M059J (cell line): ENCODE measurements at places on chromosomes 7 and 10.

DNA sequence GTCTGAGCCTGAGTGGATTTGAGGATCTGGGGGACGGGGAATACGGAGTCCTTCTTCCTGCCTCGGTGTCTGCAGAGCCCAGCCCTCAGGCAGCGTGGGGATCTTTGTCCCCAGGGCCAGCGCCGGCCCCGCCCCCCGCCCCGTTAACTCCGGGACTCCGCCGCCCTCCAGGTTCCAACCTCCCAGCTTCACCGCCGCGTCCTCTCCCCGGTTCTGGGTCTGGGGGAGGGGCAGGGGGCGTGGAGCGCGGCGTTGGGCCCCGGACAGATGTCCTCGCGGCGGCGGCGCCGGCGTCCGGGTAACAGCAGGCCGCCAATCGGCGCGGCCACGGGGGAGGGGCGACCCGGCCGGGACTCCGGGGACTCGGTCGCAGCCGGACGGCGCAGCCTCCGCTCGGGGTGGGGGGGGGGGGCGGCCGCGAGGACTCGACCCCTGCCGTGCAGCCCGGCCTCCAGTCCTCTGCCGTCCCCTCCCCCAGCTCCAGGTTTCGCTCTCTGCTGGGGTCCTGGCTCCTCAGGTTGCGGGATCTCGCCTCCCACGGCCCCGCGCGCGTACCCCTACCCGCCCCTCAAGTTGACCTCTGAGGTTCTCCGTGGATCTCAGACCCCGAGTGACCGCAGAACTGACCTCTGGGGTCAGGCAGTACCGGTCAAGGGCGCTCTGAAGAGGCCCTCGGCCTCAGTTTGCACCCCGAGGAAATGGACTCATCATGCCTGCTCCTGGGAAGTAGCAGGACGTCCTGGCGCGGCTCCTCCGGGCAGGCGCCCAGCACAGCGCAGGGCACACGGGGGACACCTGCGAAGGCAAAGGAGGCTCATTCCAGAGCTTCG lies 2.3 kb upstream of the ELFN1 start:
- DNase-seq = no peak

GRCh38 chr7:141686670-141687069 lies 15.3 kb downstream of the DENND11 start:
- DNase-seq = no peak

DNA sequence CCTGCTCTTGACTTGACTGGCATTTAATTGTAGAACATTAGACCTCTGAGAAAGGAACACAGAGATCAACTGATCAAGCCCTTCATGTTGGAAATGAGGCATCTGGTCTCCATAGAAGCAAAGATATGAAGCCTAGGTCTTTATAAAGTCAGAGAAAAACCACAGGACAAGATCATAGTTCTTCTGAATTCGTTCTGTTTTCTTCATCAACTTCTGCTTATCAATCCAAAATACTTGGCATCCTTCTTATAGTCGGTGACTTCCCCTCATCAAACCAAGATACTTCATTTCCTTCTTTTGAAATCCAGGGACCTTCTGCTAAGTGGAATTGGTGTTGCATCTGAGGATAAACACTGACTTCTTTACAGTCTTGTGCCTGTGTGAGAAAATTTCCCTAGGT lies 77.1 kb upstream of the PRKCQ start:
- no peak for DNase-seq

- DNase-seq = no peak
Observed at GRCh38 chr10:126115886-126116285, 219.5 kb downstream of the FANK1 start.

- DNase-seq = peak; percentile 63
Observed at GRCh38 chr7:23377134-23377533, 78.0 kb downstream of the MALSU1 start.

GRCh38 chr7:81430150-81430549 lies 339.7 kb downstream of the HGF start:
- DNase-seq = no peak

DNA sequence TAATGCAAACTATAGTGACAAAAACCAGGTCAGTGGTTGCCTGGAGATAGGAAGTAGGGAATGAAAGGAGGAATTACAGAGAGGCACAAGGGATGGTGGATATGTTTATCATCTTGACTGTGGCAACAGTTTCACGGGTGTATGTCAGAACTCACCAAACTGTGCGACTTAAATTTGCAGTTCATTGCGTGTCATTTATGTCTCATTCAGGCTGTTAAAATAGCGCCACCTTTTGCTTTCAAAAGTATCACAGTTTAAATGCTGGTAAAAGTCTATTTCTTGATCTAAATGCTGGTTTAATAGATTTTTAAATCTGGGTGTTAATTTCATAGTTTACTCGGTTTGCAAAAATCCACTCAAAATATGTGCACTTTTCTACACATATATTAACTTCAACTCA lies 51.0 kb downstream of the PTTG1IP2 start:
- peak; percentile 19 for DNase-seq

GRCh38 chr10:124685261-124685660 lies 58.9 kb downstream of the FAM53B start:
- no peak for DNase-seq

GRCh38 chr10:116403740-116404250 lies 23.9 kb upstream of the PNLIPRP3 start:
- no peak for DNase-seq

DNA sequence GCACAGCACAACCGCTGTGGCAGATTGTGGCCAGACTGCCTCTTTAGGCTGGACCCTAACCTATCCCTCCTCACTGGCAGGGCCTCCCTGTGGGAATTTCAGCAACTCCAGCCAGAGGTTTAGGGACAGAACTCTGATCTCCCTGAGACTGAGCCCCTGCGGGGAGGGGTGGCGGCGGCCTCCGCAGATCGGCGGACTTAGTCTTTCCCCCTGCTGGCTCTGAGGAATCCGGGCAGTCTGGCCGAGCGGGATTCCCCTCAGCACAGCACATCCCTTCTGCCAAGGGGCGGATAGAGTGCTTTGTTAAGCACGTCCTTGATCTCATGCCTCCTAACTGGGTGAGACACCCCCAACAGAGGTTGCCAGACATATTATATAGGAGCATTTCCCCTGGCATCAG lies 224.2 kb upstream of the NPY start:
- DNase-seq = no peak

DNA sequence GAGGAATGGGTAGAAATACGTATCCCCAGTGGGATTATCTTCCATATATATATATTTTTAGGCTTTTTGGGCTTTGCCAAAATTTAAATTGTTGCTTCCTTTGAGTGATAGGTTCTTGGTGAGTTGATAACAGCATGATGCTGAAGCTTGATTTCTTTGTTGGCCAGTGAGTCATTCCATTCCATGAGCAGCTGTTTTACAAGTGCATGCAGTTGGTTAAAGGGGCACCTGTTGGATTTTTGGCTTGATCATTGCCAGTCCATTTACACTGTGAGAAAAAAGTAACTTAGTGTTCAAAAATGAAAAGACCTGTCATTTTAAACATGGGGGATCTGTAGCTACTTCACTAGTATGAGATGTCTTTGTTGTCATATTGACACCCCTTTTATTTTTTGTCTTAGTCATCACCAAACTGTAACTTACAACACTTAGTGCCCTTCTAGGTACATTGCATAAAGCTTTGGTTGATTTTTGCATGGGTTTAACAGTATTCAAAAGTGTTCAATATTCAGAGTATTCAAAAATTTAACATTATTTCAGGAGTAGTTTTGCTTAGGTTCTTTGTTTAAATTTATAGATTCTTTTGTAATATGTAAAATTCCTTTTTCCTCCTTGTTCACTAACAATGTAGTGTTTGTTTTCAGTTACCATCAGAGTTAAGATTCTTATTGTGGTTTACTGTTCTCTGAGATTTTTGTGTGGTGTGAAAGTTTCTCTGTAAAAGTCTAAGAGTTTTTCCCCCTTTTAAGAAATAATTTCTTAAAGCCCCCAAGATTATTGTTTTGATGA lies 8.8 kb downstream of the AKAP9 start:
- DNase-seq = peak; percentile 67

- no peak for DNase-seq
Observed at GRCh38 chr10:1550616-1551015, 186.7 kb downstream of the ADARB2 start.

GRCh38 chr10:100806356-100806645 lies 60.9 kb downstream of the PAX2 start:
- DNase-seq = no peak

DNA sequence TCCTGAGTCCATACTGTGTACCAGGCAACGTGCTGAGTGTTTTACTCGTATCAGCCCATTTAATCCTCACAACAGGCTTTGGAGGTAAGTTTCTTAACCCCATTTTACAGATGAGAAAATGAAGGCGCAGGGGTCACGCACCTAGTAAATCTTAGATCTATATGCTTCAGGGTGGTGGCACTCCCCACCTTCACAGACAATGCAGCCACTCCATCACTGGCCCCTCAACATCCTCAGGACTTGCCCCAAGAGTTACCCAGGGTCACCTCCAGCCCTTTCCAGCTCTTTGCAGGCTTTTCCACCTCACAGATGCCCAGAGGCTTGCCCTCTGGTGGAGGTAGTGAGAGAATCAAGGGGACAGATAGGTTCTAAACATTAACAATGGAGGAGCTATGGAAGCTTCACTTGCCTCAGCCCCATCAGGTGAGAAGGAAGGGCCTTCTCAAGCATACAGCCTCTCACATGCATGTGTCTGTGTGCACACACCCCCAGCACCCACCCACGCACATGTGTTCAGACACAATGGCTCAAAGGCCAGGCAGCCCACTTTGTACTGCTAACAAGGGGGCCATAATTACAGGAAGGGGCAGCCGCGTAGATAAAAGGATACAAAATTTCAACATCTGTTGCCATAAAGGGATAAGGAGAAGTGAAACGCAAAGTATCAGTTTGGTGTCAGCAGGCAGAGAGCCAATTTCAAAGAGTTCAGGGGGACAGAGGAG lies 29.1 kb downstream of the DPCD start:
- DNase-seq = no peak

DNA sequence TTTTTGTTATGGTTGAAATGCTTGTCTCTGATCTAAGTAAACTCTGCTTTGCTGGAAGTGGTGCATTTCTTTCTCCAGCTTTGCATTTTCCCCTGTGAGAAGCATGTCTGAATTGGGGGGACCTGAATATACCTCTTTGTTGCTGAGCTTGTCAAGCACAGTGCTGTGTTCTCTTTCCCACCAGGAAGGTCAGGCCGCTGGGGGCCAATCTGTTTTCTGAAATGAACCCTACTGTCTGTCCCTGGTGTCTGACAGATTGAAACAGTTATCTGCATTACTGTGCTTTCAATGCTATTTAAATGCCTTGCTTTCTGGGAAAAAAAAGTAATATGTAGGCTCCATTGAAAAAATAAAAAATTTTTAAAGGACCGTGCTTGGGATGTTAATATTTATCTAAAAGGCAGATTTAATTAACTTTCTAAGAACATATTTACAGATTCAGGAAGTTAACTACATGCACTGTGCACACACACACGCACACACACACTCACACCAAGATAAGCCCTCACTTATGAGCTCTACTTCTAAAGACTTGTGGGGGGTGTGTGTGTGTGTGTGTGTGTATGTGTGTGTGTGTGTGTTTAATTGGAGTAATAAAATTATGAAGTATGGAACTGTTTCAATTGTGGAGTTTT lies 127.0 kb upstream of the FZD1 start:
- DNase-seq = no peak

DNA sequence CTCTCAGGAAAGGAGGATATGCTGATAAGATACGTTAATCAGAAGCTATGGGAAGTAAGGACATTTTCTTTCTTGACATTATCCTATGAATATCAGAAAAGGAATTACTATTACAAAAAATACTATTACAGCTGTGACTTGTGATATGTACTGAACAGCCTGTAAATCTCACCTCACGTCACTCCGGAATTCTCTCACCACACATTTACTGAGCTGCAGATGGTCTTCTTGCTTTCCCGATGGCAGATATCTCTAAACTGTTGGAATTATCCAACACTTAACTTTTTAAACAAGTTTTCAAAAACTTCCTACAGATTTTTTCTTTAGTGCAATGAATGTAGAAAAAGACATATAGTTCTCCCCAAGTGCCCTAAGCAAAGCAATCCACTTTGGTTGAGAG lies 313.4 kb downstream of the GPR37 start:
- no peak for DNase-seq

- no peak for DNase-seq
Observed at GRCh38 chr10:61814160-61814559, 87.3 kb upstream of the ARID5B start.

- peak; percentile 46 for DNase-seq
Observed at GRCh38 chr10:112721080-112721698, 228.9 kb upstream of the TCF7L2 start.

GRCh38 chr7:2722591-2722990 lies 34.6 kb downstream of the AMZ1 start:
- DNase-seq = no peak

- DNase-seq = peak; percentile 23
Observed at GRCh38 chr10:95516774-95517373, 44.3 kb downstream of the SORBS1 start.

DNA sequence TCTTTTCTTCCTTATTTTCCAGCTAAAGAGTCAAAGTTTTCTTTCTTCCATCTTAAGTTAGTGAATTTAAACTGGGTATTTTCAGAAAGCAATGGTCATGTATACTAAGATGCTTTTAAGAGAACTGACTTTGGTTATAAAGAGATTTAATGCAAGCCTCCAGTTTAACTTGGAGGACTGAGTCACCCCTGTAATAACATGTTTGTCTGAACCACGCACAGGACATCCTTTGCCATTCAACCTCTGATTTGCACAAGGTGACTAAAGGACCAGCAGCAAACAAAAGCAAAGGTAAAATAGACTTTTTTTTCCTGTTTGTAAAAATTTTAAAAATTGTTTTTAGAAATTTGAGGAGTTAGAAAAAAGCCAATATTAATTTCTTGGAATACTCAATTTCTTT lies 2.9 kb downstream of the HYAL4 start:
- DNase-seq = no peak

GRCh38 chr10:78166261-78166660 lies 132.6 kb downstream of the RPS24 start:
- no peak for DNase-seq

DNA sequence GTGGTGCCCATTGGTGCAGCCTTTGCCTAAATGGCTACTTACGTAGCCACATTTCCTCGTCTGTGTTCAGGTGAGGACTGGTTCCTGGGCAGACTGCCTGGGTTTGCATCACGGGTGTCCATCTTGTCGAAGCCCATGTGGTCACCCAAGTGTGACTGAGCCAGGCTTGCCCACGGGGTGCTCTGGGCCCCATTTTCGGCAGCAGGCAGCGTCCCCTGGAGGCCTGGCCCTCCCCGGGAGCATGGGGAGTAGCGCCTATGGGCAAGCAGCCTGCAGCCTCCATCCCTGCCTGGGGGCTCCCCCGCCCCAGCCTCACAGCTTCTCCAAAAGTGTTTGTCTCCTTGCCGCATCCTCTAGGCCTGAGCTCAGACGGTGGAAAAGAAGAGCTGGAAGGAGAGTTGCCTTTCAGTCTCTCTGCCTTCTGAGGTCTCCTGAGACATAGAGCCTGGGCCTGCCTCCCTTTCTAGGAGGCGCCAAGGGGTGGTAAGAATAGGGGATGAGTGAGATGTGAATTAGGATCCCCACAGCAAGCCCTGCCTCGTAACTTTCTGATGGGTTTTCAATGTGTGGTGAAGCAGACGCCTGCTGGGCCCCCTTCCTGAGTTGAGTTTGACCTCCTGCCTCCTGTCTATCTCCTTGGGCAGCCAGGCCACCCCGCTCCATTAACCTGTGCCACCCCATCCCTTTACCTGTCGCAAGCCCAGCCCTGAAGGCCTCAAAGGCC lies 42.7 kb downstream of the HTRA1 start:
- no peak for DNase-seq
